ENCODE measurements at places on chromosomes 6 and 20.
A peak's percentile ranks its signal among the peaks of the same experiment; 100 is the strongest.

DNA sequence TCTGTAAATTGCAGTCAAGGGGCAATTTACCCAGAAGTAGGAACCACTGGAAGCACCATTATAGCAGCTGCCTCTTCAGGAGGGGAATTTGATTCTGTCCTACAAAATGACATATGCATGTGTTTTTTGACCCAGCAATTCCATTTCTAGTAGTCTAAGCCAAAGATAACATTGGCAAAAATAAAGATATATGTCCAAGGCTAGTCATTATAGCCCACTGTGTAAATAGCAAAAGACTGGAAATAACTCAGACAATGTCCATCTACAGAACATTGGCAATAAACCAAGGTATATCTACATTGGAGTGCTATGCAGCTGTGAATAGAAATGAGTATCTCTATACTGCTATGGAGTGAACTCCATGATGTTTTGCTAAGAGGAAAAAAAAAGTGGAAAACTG lies 12.5 kb upstream of the PANK2 start:
- peak; percentile 15 for DNase-seq

GRCh38 chr20:38962044-38962927 lies at the start of gene DHX35:
DHX35 (plus strand) TSS chr20:38962344; CDS start chr20:38962368, 24 bp downstream.
- peak; percentile 96 for DNase-seq

- DNase-seq: peak; percentile 73
Observed at GRCh38 chr6:26233649-26234420, 131.2 kb upstream of the BTN3A2 start.

DNA sequence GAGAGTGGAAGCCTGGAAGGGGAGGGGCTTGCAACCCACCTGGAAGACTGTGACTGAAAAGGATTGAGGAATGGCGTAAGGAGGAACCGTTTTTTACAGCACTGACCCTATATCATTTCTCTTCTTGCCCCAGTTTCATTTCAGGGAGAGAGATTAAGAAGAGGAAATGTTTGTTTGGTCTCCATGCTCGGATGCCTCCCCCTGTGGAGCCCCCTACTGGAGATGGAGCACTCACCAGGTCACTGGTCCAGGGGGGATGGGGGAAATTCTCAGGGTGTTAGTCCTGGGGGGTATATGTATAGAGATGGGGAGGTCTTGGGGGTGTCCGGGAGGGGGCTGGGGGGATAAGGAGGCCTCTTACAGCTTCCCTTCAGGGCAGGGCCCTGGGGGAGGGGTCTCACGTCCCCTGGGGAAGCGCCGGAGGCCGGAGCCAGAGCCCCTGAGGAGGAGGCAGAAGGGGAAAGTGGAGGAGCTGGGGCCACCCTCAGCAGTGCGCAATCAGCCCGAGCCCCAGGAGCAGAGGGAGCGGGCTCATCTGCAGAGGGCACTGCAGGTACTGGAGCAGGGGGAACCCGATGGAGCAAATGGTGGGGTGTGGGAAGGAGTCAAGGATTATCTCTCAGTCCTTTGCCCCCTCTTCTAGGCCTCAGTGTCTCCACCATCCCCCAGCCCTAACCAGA lies 3.2 kb downstream of the CUTA start:
- DNase-seq: no peak

DNA sequence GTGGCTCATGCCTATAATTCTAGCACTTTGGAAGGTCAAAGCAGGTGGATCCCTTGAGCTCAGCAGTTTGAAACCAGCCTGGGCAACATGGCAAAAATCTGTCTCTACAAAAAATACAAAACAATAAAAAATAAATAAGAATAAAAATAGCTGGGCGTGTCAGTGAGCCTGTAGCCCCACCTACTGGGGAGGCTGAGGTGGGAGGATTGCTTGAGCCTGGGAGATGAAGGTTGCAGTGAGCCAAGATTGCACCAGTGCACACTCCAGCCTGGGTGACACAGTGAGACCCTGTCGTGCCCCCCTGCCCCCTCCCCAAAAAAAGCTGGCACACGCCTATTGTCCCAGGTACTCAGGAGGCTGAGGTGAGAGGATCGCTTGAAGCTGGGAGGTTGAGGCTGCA lies 35.1 kb upstream of the SRPK1 start:
- DNase-seq: no peak

Measured in astrocyte of the spinal cord (primary cell).